ENCODE measurements at places on chromosomes 3 and 15. TPM values are rescaled to one million over a fixed set of nuclear protein-coding genes. Genes with fewer than 3 reads are reported as not detected.

DNA sequence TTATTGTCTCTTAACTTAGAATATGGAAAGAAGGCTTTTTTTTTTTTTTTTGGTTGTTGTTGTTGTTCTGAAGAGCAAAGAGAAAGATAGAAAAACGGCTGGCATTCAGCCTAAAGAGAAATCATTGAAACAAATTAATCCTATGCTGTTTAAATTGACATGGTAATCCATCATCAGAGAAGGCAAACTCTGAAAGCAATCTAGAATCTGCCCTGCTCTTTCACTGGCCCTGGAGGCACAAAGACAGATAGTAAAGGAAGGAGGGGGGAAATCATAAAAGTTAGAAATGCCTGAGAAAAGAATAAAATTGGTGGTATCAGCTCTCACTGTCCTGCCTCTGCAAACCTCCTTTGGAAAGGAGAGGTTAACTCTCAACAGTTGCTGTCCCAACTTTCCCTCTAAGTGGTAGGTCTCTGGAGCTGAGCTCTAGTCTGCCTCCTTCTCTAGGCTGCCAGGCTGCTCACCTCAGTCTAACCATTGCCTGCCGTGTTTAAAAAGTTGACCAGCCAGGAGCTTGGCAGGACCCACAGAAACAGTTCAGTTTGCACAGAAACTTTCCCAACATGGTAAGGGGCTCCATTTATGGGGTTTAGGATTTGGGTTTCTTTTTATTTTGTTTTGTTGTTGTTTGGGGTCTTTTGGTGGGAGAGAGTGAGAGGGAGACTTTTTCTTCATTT, 13.4 kb upstream of the NR2F2 start:
- H3K4me1 ChIP-seq = no peaks in the 10 kb centered on the region
- no peak overlapping the region for H3K4me3 ChIP-seq
- no peak overlapping the region for H3K27ac ChIP-seq
- no peaks in the 10 kb centered on the region for H3K36me3 ChIP-seq
- H3K27me3 ChIP-seq = peaks cover 4% of the 10 kb centered on the region
- DNase-seq = no peak

DNA sequence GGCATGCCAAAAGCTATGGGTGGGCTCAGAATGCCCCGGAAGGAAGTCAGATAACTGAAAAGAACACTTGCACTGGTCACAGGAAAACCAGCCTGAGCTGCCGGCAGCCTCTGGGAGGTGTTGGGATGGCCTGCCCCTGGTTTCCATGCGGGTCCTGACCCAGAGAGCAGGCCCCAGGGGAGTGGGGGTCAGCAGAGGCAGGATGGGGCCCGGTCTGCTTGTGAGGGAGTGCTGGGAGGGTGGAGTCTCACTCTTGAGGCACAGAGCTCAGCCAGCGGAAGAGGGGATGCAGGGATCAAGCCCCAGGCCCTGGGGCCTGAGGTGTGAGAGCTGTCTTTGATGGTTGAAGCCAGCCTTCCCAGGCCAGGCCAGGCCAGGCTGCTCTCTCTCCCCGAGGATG, 2.4 kb upstream of the RPUSD3 start:
- H3K36me3 ChIP-seq = peaks cover 1% of the 10 kb centered on the region
- H3K4me3 ChIP-seq = no peak overlapping the region
- H3K4me1 ChIP-seq = peaks cover 11% of the 10 kb centered on the region
- no peak overlapping the region for H3K27ac ChIP-seq
- DNase-seq = no peak

- no peak overlapping the region for H3K27ac ChIP-seq
- DNase-seq = no peak
- H3K4me3 ChIP-seq = no peak overlapping the region
- no peaks in the 10 kb centered on the region for H3K36me3 ChIP-seq
Measured at GRCh38 chr3:129648391-129648790, 41.9 kb upstream of the PLXND1 start.

DNA sequence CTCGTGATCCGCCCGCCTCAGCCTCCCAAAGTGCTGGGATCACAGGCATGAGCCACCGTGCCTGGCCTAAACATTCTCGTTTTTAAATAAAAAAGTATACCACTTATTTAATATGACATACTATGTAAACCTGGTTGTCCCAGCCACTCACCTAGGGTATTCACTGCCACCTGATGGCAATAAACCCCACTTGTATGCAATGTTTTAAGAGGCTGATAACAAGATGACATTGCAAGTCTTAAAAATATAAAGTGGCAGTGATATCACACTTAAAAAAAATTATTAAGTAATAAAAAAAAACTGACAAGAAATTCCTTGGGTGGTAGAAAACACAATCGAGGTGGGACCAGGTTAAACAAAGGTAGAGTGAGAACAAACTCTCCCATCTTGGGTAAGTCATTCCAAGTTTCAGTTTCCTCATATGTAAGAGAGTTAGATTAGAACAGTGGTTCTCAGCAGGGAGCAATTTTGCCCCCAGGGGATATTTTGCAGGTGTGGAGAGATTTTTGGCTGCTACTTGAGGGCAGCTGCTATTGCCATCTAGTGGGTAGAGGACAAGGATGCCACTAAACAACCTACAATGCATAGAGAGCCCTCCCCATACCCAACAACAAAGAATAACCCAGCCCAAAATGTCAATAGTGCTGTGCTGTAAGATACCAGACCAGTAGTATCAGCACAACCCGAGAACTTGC, 14.5 kb downstream of the ARF4 start:
- H3K27me3 ChIP-seq = no peaks in the 10 kb centered on the region
- no peak overlapping the region for H3K27ac ChIP-seq
- no peak overlapping the region for H3K4me3 ChIP-seq
- no peaks in the 10 kb centered on the region for H3K4me1 ChIP-seq

- DNase-seq = no peak
- H3K27me3 ChIP-seq = peaks cover 13% of the 10 kb centered on the region
- H3K4me1 ChIP-seq = no peaks in the 10 kb centered on the region
- H3K27ac ChIP-seq = no peak overlapping the region
- no peak overlapping the region for H3K4me3 ChIP-seq
Measured at GRCh38 chr15:77819851-77820728, 187.4 kb upstream of the LINGO1 start.

DNA sequence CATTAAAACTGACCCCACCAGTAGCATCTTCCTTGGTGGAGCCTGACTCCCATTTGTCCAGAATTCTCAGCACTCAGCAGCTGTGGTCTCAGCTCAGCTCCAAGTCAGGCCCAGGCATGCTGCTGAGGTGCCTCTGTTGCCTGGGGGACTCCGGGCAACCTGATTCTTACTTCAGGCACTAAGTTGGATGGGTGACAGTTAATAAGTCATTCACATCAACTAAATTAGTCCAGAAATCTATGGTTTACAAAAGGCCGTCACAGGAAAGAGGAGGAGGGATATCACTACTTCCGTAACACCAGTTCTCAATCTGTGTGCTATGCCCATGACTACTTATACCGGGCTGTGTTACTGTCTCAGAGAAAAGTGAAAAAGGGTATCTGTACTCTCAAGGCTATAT, 310.2 kb downstream of the SATB1 start:
- DNase-seq = no peak
- H3K36me3 ChIP-seq = no peaks in the 10 kb centered on the region

Gene KCTD6
- total RNA-seq = 5.2 TPM

GRCh38 chr3:116442331-116443021, 2.8 kb downstream of the LSAMP start:
- H3K27me3 ChIP-seq = peaks cover 6% of the 10 kb centered on the region
- H3K4me1 ChIP-seq = no peaks in the 10 kb centered on the region
- no peak for DNase-seq

Measured in GM12878 (cell line).